ENCODE measurements at places on chromosomes 6 and 20.

GRCh38 chr6:80638213-80639055 is 532.0 kb downstream of the BCKDHB start:
- DNase-seq, result peak; percentile 93

- DNase-seq, result no peak
These were observed 305.5 kb upstream of the SGK1 start for GRCh38 chr6:134623401-134623800.

GRCh38 chr6:90508753-90509152 is 78.1 kb downstream of the MAP3K7 start:
- DNase-seq, result no peak

DNA sequence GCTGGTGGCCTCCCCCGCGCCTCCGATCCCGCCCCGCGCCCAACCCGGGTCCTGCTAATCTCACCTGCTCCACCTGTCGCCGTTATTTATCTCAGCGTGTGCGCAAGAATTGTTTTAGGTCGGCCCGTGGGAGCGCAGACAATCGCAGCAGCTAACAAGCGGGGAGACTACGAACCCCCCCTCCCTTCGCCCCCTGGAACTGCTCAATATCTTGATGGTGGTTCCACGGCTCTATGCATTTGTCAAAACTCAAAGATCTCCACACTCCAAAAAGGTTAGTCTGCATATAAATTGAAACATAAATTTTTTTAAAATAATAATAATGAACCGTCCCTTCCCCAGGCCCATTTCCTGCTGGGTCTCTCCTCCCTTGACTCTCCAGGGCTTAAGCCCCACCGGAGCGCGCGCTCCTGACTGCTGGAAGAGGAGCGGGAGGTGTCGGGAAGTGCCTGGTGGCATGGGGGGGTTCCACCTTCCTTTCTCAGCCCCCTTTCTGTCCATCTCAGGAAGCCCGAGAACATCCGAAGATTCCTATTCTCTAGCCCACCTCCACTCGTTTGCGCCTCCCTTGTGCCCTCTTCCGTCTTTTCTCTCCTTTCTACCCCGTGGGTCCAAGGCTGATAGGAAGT is 1.6 kb upstream of the MDGA1 start:
- DNase-seq, result no peak

DNA sequence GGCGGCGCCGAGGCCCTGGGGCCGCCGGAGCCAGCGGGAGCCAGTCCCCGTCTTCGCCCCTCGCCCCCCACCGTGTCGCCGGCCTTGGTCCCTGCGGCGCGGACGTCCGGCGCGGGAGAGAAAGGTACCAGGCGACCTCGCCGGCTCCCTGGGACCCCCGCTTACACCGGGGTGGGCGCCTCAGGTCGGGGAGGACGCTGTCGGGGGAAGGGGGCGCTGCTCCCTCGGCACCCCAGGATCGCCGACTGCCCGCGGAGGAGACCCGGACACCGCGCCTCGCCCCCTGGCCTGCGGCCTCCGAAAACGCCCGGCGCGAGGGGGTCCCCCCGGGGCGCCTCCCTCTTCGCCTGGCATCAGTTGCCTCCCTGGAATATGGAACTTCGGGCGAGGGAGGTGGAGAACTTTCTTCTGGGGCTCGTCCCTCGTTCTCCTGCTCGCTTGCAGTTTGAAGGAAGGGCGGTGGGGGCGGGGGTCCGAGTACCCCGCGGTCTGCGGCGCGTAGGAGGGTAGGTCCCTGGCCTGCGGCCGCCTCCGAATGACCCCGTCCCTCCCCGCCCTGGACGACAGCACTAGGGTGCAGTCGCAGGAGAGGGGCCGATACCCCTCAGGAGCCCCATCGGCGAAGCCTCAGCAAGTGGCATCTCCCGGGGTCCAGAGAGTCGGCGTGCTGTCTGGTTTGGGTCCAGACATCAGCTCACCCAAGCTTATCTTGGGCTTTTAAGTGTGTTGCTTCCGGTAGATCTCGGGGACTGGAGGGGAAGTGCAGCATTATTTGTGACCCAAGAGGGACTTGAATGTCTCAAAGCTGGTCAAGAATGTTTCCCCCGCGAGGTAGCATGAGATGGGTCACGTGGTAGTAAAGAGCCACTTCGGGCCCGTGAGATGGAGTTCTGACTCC is 549 bp downstream of the ANKRD6 start:
- no peak for DNase-seq

- DNase-seq, result peak; percentile 46
These were observed 563 bp upstream of the SRSF3 start for GRCh38 chr6:36593569-36594028.

DNA sequence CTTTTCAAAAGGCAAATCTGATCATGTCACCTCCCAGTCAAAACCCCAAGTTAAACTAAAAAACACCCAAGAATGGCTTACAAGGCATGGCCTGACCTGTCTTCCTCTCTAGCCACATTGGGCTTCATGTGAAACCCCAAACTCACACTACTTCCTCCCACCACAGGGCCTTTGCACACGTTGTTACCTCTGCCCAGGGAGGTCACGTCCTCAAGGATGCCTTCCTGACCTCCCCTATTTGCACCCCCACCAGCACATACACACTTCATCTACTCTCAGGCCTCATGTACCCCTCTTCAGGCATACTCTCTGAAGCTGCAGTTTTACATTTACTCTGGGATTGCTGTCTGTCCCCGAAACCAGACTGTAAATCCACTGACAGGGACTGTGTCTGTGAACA is 6.1 kb downstream of the EZR start:
- DNase-seq, result no peak

GRCh38 chr20:10481676-10482075 is 46.6 kb downstream of the SLX4IP start:
- DNase-seq, result no peak

DNA sequence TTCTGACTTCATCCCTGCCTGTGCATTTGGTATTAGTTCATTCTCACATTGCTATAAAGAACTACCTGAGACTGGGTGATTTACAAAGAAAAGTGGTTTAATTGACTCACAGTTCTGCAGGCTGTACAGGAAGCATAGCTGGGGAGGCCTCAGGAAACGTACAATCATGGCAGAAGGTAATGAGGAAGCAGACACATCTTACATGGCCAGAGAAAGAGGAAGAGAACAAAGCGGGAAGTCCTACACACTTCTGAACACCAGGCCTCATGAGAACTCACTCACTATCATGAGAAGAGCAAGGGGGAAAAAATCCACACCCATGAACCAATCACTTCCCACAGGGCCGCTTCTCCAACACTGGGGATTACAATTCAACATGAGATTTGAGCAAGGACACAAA is 303.9 kb downstream of the CBLN4 start:
- DNase-seq, result no peak

- DNase-seq, result no peak
These were observed 27.2 kb downstream of the ARID1B start for GRCh38 chr6:156804402-156804801.
